ENCODE measurements at places on chromosomes 4 and X.

DNA sequence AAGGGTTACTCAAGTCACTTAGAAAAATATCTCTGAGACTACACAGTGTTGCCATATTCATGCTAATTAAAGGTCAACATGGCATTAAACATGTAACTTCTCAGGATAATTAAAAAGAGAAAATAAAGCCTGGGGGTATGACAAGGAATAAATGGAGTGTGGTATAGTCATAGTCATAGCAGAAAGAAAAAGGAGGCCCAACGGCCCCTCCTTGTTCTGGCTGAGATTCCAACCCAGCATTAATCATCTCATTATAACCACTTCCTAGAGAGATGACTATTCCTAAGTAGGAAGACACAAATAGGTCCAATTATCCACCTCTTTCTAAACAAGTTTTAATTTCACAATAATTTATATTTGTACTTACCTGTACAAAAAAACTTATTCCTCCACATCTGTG is 778.4 kb upstream of the AADAT start:
- DNase-seq, result no peak

DNA sequence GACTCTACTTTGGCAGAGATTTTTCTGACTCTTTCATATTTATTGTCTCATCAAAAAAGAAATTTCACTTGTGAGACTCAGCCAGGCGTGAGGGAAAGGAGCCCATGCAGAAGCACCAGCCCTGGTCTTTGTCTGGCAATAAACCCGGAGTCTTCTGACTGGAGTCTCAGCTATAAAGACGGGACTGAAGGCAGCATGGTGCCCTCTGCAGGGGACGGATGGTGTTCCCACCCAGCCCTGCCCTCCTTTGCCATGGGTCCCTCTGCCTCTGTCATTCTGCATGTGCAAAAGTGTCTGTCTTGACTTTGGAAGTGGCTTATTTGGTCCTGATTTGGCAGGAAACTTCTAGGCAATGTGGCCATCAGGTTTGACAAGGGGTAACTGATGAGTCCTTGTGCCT is 14.2 kb downstream of the ZNF185 start:
- no peak for DNase-seq

DNA sequence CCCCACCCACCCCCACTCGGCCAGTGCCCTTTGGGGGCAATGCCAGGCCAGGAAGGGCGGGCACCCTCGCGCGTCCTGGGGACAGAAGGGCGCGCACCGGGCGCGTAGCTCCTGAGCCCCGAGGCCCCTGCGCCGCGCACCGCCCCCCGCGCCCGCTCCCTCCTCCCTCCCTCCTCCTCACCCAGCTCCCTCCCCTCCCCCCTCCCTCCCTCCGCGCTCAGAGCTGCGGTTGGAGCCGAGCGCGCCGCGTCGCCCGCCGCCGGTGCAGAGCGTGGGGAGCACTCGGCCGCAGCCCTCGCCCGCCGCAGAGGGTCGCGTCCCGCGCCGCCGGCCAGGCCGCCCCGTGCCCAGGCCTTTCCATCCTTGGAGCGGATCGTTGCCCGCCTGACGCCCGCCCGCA is at the start of gene ATP2B3:
ATP2B3 (plus strand) TSS at position 220 of the 400 bp plus-strand sequence. CDS start 18,606 bp downstream, outside the sequence.
- DNase-seq, result no peak

DNA sequence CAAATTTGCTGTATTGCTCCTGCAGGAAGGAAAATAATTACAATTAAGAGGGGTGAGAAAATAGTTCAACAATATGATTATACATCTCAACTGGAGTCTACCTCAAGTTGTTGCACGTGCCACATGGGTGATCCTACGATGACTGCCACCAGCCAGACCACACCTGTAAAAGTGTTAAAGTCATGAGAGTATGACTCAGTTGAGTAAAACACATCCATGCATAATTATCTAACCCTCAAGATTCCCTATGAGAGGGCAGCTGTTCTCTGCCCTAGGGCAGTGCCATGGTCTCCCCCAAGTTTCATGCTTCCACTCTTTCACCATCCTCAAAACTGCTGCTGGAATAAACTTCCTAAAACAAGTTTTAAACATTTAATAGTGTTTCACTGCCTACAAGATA is 44.1 kb downstream of the QRFPR start:
- no peak for DNase-seq

- no peak for DNase-seq
Observed at GRCh38 chr4:37685161-37685822, 884 bp downstream of the RELL1 start.

DNA sequence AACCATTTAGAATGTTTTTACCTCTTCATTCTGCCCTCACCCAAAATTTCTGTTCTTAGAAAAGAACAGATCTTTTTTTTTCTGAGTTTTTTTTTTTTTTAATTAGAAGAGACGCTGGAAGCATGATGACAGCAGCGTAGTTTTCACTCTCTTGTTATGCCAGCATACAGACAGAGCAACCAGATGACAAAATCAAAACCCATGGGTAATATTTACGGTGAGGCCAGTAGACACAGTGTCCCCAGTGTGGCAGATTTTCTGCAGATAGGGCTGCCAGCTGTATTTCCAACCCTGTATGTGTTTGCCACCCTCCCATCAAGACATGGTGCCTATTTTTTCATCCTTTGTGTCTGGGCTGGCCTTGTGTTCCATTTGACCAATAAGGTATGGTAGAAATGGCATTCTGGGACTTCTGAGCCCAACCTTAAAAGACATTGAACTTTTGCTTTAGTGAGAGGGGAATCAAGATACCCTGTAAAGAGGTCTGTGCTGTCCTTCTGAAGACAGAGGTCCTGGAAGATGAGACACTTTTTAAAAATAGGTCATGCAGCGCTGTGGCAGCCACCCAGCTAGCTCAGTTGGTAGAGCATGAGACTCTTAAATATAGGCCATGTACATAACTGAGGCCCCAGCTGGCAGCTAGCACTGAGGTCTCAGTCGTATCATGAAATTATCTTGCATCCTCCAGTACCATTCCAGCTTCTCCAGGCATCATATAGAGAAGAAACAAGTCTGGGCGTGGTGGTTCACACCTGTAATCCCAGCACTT is 6.7 kb upstream of the ZNF41 start:
- no peak for DNase-seq

GRCh38 chr4:137082061-137082460 is 450.2 kb downstream of the PCDH18 start:
- DNase-seq, result no peak

DNA sequence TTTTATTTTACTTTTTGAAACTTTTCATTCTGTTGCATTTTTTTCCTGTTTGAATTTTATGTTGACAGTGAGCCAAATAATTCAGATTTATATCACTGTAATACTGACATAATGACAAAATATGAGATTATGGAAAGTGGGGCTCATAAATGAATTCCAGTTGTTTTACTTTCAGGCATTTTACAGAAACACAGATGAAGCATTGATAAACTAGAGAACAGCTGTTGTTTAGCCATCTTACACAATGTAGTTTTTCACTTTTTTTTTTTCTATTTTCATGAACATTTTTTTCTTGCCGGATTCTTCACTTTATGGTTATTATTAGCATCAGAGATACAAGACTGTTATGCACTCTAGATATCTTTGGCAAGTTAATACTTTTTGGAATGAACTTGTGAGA is 91.7 kb upstream of the PAQR3 start:
- DNase-seq, result no peak

GRCh38 chr4:71251261-71251660 is 87.6 kb upstream of the SLC4A4 start:
- DNase-seq, result no peak

DNA sequence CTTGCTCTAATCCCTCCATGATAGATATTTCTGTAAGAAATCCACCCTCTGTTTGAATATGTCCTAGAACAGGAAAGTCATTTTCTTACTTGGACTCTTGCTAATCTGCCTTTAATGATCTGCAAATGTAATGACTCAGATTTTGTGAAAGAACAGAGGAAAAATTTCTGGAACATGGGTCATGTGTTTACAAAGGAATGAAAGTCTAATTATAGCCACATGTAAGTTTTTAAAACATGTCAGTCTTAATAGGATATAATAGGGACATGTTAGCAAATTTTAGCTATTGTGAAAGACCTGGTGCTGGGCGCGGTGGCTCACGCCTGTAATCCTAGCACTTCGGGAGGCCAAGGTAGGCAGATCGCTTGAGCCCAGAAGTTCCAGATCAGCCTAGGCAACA is 47.6 kb downstream of the GRK4 start:
- DNase-seq, result no peak

GRCh38 chr4:163482190-163482589 is 8.6 kb upstream of the TKTL2 start:
- DNase-seq, result no peak

DNA sequence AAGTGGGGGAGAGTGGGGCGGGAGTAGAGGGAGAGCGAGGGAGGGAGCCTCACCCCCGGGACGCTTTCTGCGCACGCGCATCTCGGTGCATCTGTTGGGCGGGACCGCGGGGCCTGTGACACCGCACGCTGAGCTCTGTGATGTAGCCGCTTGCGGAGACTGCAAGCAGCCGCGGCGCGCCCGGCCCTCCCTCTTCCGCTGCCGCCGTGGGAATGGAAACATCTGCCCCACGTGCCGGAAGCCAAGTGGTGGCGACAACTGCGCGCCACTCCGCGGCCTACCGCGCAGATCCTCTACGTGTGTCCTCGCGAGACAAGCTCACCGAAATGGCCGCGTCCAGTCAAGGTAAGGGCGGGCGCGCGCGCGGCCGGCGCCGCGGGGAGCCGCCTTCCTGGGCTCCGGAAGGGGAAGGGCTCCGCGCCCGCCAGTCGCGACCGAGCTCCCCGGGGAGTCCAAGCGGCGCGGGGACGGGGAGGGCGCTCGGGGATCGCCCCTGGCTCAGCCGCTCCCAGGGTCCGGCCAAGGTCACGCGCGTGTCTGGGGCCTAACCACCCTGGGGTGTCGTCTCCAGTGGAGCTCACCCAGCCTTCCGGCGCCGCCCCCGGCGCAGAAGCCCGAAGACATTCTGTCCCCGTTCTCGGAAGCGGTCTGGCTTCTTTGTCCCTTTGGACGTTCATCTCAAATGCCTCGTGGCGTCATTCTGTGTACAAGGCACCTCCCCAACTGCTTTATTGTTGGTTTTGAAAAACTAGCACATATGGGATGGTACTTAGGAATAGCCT is at the start of gene FUNDC2:
FUNDC2 (plus strand) TSS at position 118 of the 782 bp plus-strand sequence; CDS start at position 213, 95 bp downstream.
- DNase-seq, result peak; percentile 95

- DNase-seq, result no peak
Observed at GRCh38 chrX:150961631-150962030, 21.5 kb upstream of the HMGB3 start.

DNA sequence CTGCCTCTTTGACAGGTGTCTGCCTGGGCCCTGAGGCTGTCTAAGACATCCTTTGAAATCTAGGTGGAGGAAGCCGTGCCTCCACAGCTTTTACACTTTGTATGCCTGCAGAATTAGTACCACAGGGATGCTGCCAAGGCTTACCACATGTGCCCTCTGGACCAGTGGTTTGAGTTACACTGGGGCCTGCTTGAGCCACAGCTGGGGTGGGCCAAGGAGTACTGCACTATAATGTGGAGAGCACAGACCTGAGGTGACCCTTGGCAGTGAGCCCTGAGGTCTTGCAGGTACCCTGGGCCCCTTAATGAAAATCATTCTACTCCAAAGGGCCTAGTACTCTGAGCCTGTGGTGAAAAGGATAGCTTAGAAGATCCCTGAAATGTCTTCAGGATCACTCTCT is 27.2 kb upstream of the IRS4 start:
- DNase-seq, result no peak

DNA sequence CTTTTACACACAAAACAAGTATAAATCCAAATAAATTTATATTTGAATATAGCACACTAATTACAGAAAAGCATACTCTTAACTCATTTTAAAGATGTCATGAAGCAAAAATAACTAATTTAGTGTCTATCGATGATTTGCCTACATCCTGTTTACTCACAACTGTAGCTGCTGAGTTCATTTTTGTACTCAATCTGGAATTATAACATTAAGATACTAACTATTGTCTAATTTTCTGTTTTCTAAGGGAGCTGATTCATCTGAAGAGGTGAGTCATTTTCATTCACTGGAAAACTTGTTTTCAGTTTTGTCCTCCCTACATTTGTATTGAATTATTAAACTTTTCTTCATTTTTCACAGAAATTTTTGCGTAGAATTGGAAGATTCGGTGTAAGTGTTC is 3.7 kb downstream of the STATH start:
- DNase-seq, result no peak

DNA sequence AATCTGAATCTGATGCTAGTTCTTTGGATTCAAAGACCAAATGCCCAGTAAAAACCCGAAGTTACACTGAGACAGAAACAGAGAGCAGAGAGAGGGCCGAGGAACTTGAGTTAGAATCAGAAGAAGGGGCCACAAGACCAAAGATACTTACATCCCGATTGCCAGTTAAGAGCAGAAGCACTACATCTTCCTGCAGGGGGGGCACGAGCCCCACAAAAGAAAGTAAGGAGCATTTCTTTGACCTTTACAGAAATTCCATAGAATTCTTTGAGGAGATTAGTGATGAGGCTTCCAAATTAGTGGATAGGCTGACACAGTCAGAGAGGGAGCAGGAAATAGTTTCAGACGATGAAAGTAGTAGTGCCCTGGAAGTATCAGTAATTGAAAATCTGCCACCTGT is 309.3 kb downstream of the ANK2 start:
- no peak for DNase-seq

DNA sequence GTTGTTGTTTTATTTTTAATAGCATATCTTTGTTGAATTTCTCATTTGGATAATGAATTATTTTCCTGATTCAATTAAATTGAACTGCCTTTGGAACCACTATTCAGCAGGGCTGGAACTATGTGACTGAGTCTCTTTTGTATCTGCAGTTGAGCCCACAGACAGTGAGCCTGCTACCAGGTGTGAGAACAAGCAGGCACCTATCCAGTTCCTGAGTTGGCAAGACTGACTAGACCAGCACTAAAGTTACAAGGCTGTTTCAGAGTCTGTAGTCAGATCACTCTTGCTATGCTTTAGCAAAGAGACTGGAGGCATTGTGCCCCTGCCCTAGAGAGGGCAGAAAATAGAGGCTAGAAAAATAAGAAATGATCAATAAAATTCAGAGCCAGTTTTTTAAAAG is 237.3 kb upstream of the GRID2 start:
- no peak for DNase-seq

- no peak for DNase-seq
Observed at GRCh38 chrX:69109706-69110105, 55.5 kb downstream of the PJA1 start.

GRCh38 chr4:79871961-79872360 is 201.1 kb downstream of the ANTXR2 start:
- DNase-seq, result no peak

DNA sequence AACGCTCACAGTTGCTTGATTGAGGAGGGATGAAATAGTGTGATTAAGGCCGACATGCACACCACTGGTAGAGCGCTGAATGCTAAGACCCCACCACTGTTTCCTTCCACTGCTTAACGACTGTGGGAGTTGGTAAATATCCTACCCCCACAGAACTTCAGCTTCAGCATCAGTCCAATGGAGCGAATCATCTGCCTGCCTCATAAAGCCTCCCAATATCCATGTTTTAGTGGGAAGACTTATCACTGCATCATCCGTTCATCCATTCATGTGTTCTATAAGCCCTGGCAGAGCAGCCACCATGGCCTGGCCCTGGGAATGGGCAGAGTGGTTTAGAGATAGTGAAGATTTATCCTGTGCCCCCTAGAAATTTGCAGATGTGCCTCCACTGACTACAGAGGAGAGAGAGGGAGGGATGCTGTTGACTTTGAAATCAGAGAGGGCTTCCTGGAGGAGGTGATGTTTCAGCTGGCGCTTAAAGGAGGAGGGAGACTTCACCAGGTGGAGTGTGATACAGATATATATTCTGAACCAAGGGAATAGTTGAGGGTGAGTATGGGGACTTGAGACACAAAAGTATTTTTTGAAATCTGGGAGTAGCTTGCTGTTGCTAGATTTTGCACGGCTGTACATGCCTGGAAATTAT is 71.9 kb upstream of the STX18 start:
- no peak for DNase-seq
